ENCODE measurements at places on chromosomes 3 and 15.
A peak's percentile ranks its signal among the peaks of the same experiment; 100 is the strongest.

GRCh38 chr15:32922541-32922940, 204.7 kb downstream of the GREM1 start:
- no peak for DNase-seq

DNA sequence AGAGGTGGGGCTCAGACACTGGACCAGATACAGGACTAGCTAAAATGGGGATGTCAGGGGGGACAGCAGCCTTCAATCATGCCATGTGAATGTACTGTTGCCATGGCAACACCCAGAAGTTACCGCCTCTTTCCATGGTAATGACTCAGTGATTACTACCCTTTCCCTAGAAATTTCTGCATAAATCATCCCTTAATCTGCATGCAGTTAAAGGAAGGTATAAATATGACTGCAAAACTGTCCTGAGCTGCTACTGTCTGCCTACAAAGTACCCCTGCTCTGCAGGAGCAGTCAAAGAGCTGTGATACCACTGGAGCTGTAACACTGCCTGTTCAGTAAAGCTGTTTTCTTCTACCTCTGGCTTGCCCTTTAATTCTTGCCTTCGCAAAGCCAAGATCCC, 168.2 kb downstream of the PEAK1 start:
- no peak for DNase-seq

DNA sequence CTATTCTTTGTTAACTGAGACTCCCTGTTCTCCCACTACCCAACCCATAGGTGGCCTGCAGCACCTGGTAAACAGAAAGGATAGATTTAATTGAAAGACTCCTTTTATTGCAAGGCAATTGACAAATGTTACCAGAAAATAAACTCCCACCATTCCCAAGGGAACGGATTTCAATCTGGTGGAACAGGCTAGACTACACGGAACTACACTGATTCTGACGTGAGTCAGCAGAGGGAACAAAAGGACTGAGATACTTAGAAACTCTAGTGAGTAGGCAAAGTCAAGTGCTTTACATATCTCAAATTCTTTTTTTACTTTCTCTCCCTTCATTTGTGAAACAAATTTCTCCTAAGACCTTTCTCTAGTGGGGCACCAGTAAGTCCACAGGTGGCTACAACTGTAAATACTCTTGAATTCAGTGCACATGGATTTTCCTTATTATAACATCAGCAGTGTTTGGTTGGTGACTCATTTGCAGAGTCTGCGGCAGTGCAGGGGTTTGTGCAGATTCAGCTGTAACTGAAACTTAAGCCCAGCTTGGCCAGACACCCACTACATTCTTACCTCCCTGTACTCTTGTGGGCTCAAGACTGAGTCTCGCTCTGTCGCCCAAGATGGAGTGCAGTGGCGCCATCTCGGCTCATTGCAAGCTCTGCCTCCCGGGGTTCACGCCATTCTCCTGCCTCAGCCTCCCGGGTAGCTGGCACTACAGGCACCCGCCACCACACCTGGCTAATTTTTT, 34.3 kb upstream of the PLSCR2 start:
- DNase-seq = peak; percentile 63

GRCh38 chr15:88433046-88433685, 34.0 kb downstream of the MRPL46 start:
- DNase-seq = no peak

DNA sequence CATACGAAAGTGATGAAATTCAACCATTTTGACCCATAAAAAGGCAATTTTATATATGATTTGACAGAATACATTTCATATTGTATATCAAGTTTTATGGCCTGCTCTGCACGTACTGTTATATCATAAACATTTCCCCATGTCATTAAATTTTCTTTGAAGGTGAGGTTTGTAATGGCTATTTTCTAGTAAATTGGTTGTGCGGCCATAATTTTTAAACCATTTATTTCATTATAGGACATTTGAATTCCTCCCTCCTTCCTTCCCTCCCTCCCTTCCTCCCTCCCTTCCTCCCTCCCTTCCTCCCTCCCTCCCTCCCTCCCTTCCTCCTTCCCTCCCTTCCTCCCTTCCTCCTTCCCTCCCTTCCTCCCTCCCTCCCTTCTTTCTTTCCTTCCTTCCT, 87.4 kb upstream of the AGBL1 start:
- DNase-seq = no peak

- DNase-seq = no peak
Observed at GRCh38 chr3:186180891-186181481, 72.1 kb upstream of the ETV5 start.

DNA sequence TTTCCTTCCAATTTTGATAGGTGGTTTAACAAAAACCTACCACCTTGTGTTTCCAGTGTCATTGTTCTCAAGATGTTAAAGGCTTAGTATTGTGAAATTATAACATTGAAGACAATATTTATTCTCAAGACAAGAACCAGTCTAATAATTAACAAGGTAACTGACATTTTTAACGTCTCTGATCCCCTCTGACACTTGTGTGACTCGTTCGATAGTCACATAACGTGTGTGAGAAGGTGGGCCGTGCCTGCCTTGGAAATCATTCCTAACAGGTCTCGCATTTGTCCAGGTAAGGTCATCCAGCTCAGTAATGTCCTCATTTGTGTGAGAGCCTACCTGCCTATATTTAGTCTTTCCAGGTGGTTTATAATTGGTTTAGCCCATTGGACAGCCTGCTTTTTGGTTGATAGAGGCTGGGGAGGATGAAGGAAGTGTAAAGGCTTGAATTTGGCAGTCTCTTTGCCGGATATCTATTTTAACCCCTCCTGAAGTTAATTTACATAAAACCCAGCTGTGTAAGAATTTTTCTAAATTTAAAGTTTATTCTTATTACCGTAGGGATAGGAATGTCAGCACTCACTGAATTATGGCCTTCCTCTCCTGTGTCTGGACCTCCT, 94.4 kb downstream of the AKAP13 start:
- no peak for DNase-seq

- DNase-seq = peak; percentile 32
Observed at GRCh38 chr15:87219650-87220615, 1036.6 kb downstream of the NTRK3 start.

DNA sequence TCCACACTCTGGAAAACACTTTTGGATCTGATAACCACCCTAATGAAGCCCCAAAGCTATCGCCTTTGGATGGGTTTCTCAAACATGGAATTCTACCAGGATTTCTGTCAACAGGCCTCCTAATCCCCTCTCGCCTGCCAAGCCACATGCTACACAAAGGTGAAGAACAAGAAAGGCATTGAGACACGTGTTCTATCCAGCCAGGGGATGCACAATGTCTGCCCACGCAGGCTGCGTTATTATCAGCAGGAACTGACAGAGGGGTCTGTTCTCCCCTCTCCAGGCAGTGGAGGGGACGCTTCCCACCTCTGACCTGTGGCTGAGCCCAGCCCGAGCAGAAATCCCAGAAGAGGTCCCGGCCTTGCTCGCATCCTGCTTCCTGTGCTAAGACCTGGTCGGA, 45.4 kb upstream of the THBS1 start:
- DNase-seq = no peak

DNA sequence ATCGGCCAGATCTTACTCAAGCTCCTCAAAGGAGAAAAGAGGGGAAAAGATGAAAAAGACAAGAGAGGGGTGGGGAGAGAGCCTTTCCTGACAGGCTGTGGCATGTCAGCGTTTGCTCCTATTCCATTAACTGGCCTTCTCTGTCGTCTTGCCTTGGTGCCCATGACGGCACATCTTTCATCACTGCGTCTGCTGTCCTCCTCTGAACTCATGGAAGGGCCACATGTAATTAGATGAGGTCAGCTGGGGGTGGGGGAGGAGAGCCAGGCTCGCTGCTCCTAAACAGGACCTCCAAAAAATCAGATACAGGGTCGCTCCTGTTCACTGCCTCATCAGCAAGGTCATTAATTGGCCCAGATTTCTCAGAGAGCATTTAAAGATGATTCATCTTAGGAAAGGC, 49.7 kb downstream of the LRTM1 start:
- DNase-seq = no peak
